Effector memory CD8-positive, alpha-beta T cell (primary cell): ENCODE measurements at places on chromosomes 2 and 18.

DNA sequence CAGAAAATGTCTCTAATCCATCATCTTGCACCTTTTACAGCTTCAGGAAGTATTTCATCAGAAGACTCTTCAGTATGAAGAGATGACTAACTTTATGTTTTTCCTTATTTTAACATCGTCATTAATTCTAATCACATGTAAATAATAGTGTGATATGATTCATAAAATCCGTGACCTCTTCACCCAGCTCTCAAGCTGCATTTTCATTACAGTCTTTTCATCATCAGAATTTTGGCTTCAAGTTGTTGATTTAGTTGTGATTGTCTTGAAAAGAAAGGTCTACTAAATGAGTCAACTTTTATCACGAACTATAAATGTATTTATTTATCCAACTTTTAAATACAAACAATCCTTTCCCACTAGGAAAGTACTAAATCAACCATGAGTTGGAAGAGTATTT, 410.3 kb downstream of the LRP1B start:
- DNase-seq: no peak

DNA sequence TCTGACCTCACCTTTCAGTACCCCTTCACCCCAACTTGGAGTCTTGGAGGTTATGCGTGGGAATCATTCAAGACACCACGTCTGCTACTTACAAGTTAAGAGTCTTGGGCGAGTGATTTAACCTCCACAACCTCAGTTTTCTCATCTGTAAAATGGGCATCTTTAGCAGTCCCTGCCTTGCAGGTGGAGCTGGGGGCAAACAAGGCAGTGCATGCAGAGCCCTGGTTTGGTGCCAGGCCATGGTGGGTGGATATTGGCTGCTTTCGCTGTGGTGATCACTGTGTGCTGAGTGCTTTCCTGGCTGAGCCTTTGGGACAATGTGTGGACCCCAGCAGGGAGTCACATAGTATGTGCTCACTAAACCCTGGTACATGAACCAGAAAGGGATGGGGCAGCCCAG, 20.4 kb upstream of the PTMA start:
- no peak for DNase-seq

DNA sequence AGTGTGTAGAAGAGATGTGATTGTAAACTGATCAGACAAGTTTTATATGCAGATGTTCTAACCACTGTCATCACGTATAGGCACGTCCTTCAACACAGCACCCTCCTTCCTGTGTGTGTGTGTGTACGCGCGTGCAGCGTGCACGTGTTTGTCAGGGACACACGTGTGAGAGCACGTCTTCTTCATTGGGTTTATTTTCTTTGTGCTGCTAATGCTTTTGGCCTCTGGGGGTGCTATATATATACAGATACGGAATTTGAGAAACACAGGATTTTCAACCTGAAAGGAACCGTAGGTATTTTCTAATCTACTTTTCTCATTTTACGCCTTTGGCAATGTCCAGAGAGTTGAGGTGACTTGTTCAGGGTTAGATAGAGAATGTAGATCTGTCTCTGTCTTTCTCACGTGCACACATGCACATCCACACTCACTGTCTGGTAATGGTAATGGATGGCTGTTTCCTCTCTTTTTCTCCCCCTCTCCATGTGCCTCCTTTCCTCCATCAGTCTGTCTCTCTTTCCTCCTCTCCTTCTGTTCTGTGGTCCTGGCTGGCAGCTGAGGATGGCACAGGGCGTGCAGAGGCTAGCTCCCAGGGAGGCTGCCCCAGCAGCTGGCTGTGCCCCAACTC, 13.4 kb upstream of the CELF4 start:
- no peak for DNase-seq

DNA sequence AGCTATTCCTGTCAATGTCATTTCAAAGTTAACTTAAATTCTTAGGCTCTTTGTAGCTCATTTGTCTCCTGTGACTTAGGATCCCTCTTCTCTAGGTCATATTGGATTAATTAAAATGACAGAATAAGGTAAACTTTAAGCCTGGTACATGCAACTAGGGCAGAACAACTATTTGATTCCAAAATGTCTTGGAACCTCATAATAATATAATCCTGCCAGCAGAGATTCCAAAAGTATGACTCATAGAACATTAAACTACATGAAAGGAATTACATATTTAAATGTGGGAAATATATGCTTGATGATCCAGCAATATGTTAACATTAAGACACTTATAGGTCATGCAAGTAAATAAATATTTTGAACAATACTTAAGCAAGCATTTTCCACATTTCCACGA, 63.3 kb downstream of the COL3A1 start:
- no peak for DNase-seq

DNA sequence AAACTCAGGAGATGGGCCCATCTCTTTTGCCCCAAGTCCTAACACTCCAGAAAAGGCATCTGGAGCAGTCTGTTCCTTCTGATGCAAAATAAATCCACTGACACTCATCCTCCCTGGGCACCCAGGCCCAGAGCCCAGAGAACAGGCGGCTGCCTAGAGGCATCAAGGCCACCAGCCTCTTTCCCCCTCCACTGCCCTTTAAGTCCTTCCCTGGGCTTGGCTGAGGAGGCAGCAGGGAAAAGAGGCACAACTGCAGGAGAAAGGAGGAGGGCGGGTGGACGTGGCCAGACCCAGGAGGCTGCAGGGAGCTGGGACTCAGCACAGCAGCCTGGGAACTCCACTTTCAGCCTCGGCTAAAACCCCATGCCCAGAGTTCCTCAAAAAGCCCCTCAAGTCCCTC, 99.7 kb upstream of the ID2 start:
- no peak for DNase-seq

DNA sequence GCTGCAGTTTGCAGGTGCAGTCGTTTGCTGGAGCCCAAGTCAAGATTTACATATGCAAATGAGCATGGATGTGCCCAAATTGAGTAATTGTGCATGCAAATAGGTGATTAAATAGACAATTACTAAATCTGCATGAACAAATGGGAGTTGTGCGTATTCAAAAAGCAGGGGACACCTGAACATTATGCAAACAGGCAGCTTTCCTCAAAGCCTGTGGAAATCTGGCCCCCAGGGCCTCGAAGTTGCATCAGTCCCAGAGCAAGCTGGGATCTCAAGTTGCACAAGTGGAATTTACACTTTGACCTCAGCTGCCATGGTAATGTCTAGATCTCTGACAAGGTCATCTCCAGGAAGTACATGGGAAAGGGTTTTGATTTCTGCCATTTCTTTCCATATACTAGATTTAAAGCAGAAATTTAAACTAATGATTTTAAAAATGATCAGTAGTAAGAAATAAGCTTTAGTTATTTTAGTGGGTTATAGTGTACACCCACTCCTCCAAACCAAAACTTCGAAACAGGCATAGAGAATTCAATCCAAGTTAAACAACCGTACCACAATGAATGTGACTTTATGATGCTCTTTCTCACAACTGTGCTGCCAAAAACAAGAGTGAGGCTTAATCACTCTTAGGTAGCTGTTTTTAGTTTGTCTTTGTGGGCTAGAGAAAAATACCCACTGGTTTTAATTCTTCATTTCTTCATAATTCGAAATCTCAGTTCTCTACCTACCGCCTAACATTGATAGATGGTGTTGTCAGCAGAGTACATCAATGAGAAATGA, 110.7 kb downstream of the RND3 start:
- no peak for DNase-seq

DNA sequence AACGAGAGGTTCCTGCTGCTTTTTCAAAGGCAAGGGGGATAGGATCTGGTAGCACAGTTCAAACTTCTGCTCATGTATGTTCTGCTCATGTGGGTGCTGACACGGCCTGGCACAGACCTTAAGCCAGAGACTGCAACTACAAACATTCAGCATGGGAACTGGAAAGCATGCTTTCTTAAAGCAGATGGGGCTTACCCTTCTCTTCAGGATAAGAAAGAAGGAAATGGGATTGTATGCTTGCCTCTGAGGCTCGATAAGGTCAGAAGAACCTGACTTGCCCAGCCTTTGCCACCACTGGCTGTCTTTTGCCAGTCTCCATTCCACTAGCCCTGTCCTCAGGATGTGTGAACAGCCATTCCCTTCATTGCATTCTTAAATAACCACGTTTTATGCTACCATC, 10.7 kb downstream of the DOCK10 start:
- no peak for DNase-seq

GRCh38 chr2:66437109-66437690, 2.3 kb downstream of the MEIS1 start:
- no peak for DNase-seq

DNA sequence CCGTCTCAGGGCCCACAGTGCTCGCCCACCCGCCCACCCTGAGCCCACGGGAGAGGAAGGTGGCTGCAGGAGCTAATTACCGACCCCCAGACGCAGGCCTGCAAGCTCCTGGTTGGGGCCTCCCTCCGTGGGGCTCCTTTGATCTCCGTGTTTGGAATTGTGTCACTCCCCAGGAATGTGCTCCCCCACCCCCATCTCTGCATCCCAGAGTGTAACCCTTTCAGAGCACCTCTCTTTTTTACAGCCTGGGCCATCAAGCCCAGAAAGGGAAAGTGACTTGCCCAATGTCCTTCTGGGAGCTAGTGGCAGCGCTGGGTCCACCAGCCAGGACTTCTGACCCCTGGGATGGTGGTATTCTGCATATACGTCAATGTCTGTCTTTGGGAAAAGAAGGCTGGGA, 335.1 kb downstream of the CYRIA start:
- no peak for DNase-seq

DNA sequence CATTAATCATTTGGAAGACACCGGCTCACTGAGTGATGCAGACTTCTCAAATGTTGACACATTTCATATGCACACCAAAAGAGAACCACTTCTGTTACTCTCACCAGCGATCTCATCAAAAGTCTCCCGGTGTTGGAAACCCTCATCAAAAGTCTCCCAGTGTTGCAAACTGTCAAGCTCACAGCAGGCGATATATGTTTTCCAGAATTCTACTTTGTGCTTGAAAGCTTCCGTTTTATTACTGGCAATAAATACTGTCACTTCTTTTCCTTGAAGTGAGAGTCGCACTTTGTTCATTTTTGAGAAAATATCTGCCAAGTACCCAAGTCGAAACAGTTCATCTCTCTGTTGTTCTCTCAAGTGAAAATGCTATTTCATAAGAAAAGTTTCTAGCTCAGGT, 20.5 kb downstream of the MLPH start:
- no peak for DNase-seq

DNA sequence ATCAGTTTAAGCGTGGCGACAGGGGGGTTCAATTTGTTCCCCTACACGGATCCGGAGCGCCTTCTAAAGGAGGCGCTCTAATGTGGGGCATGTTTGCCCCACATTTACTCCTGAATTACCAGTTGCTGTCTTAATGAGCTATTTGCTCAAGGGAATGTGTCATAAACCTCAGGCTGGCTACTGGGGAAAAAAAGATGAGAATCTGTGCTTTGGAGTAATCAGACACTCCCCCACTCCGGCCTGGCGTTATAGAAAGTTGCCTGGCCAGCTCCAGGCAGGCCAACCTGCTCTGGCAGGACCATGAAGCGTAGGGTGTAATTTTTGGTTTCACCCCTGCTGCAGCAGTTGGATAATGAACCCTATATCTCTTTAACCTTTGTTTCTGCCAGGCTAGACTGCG, 31.0 kb upstream of the MAP3K20 start:
- no peak for DNase-seq

- no peak for DNase-seq
Measured at GRCh38 chr2:32773448-32773808, 145.6 kb downstream of the TTC27 start.

- DNase-seq: no peak
Measured at GRCh38 chr2:12965540-12966269, 249.0 kb downstream of the TRIB2 start.

DNA sequence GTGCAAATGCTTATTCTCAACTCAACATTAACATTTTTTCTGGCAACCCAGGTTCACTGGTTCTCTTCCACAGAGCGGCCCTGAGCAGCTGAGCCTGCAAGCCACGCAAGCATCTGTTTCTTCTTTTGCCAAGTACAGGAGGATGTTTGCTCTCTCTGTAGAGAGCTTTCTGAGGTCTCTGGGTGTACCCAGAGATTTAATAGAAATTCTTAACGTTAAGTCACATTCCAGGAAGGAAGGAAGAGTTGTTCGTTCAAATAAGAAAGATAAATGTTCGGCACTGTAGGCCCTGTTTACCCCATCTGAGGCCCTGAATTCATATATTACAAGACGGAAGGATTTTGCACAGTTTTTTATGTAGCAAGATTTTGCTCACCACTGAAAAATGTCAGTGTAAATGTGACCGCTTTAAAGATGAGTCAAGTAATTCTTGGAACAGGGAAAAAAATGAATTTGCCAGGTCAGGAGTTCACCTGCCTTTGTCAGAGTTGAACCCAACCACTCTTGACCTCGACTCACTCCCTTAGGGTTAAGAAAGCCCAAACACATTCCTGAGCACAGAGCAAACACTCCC, 30.1 kb downstream of the KCTD18 start:
- DNase-seq: no peak

GRCh38 chr2:64111426-64111825, 32.8 kb downstream of the PELI1 start:
- DNase-seq: no peak

- no peak for DNase-seq
Measured at GRCh38 chr2:47208852-47209606, 53.9 kb upstream of the STPG4 start.

GRCh38 chr2:84865181-84865783, 15.6 kb downstream of the TRABD2A start:
- DNase-seq: peak; percentile 13

GRCh38 chr2:149200109-149200520, 130.3 kb upstream of the LYPD6 start:
- DNase-seq: no peak

DNA sequence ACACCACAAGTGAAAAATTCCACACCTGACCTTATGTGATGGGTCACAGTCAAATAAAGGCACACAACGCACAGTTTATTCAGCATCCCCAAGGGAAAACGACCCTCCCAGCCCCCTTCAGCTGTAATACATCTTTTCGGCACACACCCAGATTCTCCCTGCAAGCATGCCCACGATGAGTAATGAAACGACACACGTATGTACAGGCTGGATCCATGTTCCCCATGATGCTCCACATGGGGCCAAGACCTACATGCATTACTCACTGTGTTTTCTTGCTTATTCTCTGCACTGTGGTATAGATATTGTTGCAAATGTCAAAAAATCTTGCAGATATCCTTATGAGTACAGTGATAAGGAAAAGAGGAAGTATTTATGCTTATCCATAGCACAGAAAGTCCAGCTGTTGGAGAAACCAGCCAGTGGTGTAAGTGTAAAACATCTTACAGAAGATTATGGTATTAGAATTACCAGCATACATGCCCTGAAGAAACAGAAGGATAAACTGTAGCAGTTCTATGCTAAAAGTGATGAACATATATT, 32.5 kb upstream of the SGPP2 start:
- DNase-seq: no peak

GRCh38 chr18:56804395-56804794, 153.2 kb downstream of the WDR7 start:
- DNase-seq: no peak

GRCh38 chr2:233115741-233116140, 55.6 kb downstream of the INPP5D start:
- no peak for DNase-seq

DNA sequence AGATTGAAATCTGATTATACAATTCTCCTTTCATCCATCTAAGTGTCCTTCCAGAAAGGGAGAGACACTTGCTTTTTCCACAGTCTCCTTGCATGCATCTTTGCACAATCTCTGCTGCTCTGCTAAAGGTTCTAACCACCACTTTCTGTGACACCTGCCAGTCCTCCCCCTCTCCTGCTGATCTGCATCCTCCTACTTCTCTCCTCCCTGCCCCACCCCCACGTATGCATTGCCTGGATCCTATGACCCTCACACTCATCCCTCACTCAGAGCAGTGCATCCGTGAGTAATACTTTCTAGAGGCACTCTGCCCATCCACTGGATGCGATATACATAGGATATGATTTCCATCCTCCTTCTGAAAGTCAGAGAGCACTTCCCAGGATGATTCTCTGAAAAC, 27.7 kb upstream of the TRAPPC8 start:
- no peak for DNase-seq

- DNase-seq: no peak
Measured at GRCh38 chr2:26176279-26176615, 3.4 kb downstream of the GAREM2 start.
